Naive thymus-derived CD8-positive, alpha-beta T cell (primary cell): ENCODE measurements at places on chromosomes 12 and 14. TPM values are rescaled to one million over a fixed set of nuclear protein-coding genes. Genes with fewer than 3 reads are reported as not detected.

The TMTC2 gene
- 0.14 TPM for polyA plus RNA-seq

The PLEKHD1 gene
- polyA plus RNA-seq = not detected

The GLIPR1L1 gene
- polyA plus RNA-seq = not detected

DNA sequence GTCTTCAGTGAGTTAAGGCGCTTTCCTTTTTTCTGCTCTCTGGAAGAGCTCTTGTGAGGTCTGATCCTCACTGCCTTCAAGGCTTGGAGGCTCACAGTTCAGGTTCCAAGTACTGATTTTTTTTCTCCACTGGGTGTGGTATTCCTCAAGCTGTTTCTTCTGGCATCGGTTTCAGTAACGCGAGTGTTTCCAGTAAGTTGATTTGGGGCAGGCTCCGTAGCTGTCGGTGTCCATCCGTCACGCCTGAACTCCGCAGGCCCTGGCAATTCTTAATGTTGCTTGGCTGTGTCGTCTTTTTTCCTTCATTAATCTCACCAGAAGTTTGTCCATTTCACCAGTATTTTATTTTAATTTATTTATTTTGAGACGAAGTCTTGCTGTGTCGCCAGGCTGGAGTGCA is 30.6 kb downstream of the LRCOL1 start:
- DNase-seq = no peak

DNA sequence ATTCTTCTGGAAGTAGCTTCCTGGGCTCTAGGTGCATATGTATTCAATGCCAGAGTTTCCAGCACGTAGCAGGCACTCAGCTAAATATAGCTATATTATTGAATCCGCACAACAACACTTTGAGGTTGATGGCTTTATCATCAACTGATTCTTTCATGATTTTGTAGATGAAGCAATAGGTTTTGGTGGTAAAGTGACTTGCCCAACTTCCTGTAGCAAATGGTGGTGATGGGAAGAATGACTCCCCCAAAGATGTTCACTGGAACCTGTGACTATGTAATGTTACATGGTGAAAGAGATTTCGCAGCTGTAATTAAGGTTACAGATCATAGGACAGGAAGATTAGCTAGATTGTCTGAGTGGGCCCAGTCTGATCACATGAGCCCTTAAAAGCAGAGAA is 3.2 kb downstream of the TDRD9 start:
- no peak for DNase-seq

GRCh38 chr12:110687396-110688169 is 1.3 kb downstream of the HVCN1 start:
- DNase-seq = no peak

DNA sequence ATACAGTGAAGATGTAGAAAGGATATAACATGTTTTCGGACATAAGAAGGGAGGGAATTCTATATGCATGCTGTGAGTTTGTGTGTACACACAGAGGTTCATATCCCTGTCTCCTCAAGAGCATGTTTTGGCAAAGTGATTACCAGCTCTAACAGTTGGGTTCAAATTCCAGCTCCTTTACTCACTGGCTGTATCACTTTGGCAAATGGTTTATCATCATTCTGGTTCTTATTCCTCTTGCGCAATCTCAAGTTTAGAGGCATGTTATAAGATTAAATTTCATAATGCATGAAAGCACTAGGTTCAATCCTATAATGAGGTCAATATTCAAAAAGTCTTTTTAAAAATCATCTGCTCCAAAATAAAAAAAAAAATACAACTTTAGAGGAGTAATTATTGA is 107.7 kb upstream of the LRFN5 start:
- no peak for DNase-seq

DNA sequence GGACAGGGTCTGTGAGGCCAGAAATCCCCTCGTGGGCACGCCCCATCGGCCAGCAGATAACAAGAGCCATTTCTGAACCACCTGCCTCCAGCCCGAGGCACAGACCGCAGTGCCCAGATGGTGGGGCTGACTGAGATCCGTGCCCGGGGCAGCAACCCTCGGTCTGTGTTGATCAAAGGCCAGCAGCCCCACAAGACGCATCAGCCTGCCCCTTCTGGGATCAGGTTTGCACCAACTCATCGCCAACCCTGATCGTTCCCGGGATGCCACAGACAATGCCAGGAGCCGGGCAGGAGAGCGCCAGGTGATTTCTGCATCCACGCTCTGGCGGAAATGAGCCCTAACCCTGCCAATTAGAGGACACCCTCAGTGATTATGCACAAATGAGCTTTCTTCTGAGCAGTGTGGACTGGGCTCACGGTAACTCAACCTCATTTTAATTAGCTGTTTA is 64.5 kb downstream of the TESC start:
- no peak for DNase-seq

DNA sequence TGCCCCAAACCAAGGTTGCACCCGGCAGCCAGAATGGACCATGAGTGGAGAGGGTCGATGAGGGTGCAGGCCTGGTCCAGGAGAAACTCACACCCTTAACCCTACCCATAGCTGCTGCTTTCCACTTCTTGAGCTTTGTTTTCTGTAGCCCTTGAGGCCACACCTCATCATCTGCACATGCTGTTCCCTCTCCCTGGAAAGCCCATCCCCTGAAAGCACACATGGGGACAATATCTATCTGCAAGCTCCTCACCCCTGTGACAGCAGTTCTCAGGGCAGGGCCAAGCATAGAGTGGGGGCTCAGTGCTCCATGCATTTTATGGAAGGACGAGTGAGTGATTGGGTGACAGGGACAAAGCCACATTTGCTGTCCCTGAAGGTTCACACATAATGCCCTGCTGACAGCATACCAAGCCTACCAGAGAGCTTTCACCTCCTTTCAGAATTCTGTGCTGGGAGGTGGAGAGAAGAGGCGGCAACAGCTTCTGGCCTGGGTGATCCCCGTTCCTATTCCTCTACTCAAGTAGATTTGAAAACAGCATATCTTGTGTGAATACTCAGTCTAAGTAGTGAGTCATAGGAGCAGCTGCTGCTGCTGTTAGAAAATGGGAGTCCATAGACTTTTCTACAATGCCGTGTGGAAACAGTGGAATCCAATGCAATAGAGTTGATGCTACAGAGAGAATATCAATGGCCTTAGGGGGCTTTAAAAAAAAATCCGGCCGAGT is 44.6 kb downstream of the SRGAP1 start:
- DNase-seq = no peak

DNA sequence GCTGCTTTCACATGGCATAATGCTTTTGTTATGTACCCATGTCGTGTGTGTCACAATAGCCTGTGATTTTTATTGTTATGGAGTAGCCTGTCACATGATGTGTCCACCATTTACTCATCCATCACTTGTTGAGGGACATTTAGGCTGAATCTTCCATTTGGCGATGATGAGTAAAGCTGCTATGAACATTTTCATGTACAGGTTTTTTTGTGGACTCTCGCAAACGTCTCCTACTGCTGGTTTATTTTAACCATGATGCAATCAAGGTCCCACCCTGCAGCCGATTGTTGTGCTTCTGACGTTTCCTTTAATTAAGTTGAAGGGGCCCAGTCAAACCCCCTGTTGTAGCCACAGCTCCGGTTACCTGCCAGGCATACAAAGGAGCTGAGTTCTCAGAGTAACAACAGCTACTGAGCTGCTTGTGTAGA is 63.2 kb downstream of the ZNF664 start:
- DNase-seq = no peak

DNA sequence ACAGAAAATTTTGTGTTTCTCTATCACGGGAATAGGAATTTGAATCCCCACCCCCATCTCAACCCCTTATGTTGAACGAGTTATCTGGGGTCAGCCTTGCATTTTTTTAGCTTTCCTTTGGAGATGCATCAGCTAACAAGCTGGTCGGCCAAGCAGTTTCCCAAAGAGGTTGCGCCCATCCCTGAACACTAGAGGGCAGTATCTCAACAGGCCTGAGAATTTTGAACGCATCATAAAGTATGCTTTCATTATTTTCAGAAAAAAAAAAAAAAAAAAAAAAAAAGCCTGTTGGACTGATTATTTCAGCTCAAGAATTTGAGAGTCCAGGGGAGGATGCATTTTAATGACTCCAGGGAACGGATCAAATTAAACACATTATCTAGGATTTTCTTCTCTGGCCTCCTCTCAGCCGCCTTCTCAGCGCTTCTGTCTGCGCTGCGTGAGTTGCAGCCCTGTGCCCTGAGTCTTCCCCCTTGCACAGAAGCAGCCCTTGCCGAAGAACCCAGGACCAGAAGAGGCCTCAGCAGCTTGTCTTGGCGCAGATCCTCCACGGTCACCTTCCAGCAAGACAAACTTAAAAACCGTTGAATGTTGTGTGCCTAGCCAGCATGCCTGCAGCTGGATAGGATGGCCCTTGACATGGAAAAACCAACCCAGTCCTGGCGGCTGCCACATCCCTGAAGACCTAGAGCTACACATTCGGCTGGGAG is 76.6 kb upstream of the GZMB start:
- peak; percentile 55 for DNase-seq

- no peak for DNase-seq
These were observed 41.4 kb downstream of the PHETA1 start for GRCh38 chr12:111327474-111327873.

- no peak for DNase-seq
These were observed 7.0 kb upstream of the RASSF3 start for GRCh38 chr12:64603183-64603841.

- no peak for DNase-seq
These were observed 2.2 kb downstream of the BLOC1S1 start for GRCh38 chr12:55718015-55718414.

DNA sequence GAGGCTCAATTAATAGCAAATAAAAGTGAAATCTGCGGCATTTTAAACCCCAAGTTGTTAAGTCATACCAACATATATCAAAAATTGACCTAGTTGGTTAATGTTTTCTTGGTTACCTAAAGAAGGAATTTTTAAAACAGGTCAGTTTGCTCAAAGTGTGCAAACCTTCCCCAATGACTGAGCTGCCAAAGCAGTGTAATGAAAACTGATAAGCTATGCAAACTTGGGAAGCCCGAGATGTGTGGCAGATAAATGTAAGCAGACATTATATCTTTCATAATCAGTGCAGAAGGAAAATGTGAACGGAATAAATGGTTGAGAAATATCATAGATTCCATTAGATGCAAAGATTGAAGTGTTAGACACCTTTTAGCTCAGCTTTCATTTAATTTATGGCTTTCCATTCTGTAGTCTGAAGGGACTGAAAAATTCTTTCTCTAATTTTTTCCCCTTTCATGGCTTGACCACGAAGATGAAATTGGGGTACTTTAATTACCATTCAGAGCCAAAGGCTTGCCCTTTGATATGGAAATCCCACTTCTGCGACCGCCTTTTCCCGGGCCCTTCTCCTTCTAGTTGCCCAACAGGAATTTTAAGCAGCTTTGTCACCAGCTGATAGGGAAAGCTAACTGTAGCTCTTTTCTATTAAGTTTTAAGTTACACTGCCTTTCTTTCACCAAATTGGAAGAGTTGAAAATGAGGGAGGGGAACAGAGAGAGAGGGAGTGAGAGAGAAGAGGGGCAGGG is 306.6 kb upstream of the SOX5 start:
- DNase-seq = no peak

DNA sequence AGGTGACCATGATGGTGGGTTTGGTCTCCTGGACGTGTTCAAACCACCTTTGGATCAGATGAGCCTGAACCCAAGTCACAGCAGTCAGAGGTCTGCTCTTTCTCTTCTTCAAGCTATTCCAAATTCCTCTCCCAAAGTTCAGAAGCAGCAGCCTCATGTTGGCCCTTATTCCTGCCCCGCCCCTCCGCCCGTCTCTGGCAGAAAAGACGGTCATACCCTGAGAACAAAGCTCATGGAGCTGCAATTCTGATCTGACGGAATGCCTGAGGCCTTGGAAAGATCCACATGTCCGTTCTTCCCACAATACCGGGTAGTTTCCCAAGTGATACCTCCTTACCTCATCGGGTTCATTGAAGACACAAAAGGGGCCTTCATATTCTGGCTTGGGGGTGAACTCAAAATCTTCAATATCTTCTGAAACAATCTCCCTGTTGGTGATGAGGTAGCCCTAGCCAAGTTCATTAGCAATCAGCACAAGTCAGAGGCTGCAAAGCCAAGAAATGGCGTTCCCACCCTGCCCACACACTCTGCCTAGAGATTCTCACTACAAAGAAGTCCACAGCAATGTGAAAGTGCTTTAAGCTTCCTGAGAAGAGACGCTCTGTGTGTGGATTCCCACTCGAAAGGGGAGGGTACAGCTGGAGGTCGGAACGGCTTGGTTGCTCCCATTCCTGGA is 11.2 kb downstream of the POLE start:
- DNase-seq = no peak

GRCh38 chr14:65260786-65261185 is 151.7 kb upstream of the FUT8 start:
- DNase-seq = no peak
